ENCODE measurements at places on chromosomes 4 and X. TPM values are rescaled to one million over a fixed set of nuclear protein-coding genes. Genes with fewer than 3 reads are reported as not detected.

The FGFBP1 gene
- not detected for total RNA-seq

DNA sequence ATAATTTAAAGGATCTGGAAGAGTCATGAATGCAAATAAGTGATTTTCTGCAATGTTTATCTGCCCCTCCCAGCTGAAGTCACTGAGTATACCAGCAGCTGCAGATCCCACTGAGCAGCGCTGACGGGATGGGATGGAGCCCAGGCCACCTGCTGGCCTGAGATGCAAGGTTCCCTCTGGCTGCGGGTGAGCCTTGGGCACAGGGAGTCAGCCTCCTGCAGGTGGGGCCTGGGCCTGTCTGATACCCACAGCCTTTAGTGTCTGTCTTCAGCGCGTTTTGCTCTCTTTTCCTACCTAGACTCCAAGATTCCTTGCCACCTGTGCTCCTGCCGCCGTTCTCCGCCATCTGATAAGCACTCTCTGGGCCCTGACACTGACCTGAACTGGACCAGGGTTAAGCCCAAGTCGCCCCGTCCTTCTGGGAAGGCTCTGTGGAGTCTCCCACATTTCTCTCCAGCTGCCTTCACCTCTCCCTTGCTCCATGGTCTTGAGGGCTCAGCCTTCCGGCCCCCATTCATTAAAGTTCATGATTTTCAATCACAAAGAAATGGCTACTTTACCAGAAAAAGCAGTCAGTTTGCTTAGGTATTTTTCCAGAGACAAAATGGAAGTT is 223.1 kb upstream of the FAT1 start:
- no peak for DNase-seq

DNA sequence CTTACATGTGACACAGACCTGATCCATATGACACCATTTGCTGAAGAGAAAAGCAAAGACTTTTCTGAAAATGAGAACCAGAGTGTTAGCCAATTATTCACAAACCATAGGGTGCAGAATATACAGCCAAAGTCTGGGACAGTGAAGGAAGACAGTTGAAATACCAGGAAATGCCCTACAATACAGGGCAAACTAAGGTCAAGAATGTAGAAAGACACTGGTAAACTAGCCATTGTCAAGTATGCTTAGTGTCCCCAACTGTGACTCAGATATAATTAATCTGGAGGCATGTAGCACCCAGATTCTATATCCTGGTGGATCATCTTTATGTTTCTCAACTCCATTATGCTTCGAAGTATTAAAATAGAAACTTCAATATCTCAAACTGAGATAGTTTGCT is 200.9 kb upstream of the FSTL5 start:
- DNase-seq = no peak

The GPC4 gene
- total RNA-seq = 6.4 TPM
